ENCODE measurements at places on chromosomes 16 and 17. TPM values are rescaled to one million over a fixed set of nuclear protein-coding genes. Genes with fewer than 3 reads are reported as not detected.

The CTRB2 gene
- not detected for total RNA-seq

The SLC4A1 gene
- not detected for total RNA-seq

The SPAG5 gene
- 355 TPM for total RNA-seq

The IGF2BP1 gene
- total RNA-seq = 1.2 TPM

Measured in Caki2 (cell line).